ENCODE measurements at places on chromosomes 12 and 14.
A peak's percentile ranks its signal among the peaks of the same experiment; 100 is the strongest.

DNA sequence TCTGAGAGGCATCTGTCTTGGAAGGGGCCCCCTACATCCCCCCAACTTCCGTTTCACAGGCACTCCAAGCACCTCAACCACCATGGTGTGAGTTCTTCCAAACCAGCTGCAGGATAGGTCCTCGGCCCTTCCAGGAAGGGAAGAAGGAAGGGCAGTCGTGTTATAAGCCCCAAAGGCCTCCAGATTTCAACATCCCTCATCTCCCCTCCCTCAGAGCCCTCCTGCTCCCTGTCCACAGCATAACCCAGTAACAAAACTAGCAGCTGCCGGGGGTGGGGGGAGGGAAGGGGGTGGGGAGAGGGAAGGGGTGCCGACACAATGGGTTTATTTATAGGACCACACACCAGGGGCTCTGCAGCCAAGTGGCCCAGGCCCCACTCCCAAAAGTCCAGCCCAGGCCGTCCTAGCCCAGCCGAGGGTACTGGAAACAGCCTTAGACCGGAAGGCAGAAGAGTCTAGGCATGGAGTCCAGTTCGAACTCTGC, 18.3 kb downstream of the NCKAP5L start:
- DNase-seq, result no peak

- DNase-seq, result no peak
Observed at GRCh38 chr12:57619434-57620244, 8.4 kb downstream of the ARHGEF25 start.

DNA sequence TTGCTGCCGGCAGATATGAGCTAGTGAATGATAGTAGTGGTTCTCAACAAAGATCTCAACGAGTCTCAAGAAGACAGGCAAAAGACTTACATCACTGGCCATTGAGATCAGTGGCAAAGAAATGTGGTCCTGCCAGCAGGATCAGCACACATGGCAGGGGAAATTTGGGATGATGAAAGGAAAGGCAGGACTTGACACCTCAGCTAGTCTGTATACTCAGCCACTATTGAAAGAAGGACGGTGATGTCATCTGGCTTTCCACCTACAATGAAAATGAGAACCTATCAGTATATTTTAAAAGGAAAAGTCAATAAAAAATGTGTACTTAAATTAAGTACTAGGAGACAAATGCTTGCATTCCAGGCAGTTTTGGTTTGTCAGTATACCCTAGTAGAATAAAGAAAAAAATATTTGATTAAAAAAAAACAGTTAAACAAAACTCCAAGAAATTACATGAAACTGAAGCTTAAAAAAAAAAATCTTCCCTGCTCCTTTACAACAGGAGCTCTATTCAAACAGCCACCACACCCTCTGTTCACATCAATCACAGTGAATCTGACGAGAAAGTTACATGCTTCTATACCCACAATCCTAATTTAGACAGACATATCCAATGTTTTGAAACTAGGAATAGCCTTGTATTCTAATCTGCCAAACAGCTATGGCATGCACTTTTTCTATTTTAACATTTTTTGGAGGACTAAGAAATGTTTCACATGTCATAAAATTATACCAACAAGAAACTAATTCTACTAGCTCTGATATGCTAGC, 34.9 kb downstream of the RAD9B start:
- DNase-seq, result no peak

GRCh38 chr14:92407410-92407809, 84.4 kb downstream of the SLC24A4 start:
- DNase-seq, result peak; percentile 79

GRCh38 chr12:92132288-92132687, 13.4 kb downstream of the BTG1 start:
- no peak for DNase-seq

- no peak for DNase-seq
Observed at GRCh38 chr14:50023671-50024490, 92.5 kb downstream of the VCPKMT start.

DNA sequence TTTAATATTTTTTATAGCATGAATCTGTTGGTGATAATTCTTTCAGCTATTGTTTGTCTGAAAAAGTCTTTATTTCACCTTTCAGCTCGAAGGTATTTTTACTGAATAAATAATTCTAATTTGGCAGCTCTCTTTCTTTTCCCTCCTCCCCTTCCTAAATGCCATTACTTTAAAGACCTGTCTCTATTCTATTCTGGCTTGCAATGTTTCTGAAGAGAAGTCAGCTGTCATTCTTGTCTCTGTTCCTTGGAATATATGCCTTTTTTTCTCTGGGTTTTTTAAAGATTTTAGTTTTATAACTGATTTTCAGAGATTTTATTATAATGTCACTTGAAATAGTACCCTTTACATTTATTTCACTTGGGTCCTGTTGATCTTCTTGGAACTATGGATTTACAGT, 237.9 kb upstream of the DAAM1 start:
- DNase-seq, result no peak

GRCh38 chr12:6742834-6743233, 10.1 kb downstream of the MLF2 start:
- DNase-seq, result no peak

GRCh38 chr14:99119554-99120525, 152.2 kb downstream of the BCL11B start:
- DNase-seq, result no peak

DNA sequence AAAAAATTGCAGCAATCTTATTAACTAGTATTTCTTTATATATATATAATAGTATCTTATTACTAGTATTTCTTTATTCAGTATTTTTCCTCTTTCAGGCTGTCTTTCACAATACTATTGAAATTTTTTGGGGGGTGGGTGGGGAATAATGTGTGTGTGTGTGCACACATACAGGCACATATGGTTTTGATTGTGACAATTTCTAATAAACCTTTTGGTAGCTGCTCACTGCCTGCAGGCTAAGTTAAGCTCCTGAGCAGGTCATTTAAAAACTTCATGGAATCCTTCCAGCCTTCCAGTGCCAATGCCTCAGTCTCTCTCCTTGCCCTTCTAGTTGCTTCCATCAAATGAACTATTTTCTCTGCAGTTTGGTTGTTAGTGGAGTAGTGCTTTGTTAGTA, 490.1 kb downstream of the PCNX1 start:
- DNase-seq, result no peak

DNA sequence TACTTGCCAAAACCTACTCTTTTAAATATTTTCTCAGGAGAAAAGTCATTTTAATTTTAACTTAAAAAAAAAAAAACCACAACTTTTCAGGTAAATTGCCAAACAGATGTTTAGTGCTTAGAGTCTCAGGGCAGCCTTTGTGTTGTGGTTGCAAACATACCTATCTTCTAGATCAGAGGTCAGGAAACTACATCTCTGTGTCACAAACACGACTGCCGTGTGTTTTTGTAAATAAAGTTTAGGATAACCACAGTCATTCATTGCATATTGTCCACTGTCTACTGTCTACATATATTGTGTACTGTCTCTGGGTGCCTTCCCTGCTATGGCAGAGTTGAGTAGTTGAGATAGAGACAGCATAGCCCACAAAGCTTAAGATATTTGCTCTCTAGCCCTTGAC, 48.9 kb downstream of the DYRK2 start:
- no peak for DNase-seq

DNA sequence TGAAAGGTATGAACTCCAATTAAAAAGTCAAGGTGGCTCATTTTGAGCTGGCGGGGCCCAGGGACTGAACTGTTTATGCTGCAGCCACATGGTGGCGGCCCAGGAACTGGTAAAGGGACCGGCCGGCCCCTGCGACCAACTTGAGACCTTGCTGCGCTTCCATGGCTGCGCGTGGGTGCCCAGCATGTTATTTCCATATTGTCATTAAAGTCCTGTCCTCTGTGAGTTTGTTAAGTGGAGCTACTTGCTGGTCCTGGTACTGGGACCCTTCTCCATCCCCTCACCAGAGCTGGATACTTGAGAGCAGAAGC, 62.3 kb downstream of the BEGAIN start:
- peak; percentile 39 for DNase-seq

DNA sequence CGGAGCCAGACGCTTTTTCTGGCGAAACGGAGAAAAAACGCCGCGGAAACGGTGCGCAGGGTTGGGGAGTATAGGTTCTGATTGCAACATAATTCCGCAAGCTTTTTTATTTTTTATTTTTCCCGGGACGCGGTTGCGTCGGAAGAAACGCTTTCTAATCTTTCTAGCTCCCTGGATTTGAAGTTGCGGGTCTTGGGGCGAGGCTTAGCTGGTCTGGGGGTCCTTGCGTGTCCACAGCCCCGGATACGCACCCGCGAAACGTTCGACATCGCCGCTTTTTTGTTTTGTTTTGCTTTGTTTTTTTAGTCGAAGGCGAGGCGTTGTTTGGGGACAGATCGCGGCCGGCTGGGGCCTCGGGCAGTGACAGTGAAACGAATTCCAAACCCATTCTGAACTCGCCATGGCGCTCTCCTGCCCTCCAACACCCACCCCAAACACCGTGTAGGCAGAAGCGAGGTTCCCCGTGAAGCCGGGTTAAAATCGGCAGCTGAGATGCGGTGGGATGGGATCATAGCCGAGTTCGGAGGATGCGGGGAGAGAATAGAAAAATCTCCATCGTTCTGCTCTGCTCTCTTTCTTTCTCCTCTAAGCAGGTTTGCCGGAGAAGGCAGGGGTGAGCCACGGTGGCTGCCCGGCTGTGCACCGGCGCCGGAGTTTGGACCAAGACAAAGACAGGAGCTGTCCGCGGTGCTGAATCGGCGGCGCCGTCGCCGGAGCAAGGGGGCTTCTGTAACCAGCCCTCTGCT, 8.1 kb upstream of the LHX5 start:
- no peak for DNase-seq

DNA sequence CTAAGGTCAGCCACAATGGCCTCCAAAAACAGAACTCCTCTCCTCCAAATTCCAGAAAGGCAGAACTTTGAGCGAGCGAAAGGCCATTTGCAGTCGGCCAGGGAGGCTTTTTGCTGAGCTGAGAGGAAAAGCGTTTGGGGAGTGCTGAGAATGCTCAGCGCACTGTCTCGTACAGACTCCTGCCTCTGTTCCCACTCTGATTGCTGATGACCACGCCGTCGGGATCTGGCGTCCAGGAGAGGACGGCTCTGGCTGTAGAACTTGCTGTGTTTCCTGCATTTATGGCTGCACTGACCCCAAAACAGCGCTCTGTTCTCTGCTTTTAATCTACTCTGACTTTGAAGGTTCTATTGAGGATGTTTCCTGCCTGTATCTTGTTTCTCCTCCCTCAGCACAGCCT, 82.4 kb upstream of the WSCD2 start:
- DNase-seq, result no peak

GRCh38 chr12:54585243-54585642, 3.2 kb downstream of the PPP1R1A start:
- DNase-seq, result no peak

- DNase-seq, result peak; percentile 8
Observed at GRCh38 chr12:4416276-4416675, 29.3 kb downstream of the FGF6 start.

Measured in inflammatory macrophage (primary cell).